ENCODE measurements at places on chromosomes 1 and 21.

DNA sequence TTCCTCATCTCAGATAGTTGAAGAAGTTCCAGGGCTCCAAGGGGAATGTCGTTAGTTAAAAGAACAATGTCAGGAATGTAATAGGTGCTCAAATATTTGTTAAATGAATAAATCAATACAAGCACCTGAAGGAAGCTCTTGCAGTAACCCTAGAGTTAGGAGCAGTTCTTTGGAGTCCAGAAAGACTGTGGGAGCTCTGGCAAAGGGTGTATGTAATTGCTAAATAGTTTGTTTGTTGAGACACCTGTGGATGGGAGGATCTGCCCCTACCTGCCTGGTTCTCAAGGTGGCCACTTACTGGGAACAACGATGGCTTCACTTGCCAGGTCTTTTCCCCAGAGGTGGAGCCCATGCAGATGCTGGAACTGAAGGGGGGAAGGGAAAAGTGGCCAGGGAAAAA lies 27.5 kb upstream of the JUN start:
- DNase-seq: no peak

DNA sequence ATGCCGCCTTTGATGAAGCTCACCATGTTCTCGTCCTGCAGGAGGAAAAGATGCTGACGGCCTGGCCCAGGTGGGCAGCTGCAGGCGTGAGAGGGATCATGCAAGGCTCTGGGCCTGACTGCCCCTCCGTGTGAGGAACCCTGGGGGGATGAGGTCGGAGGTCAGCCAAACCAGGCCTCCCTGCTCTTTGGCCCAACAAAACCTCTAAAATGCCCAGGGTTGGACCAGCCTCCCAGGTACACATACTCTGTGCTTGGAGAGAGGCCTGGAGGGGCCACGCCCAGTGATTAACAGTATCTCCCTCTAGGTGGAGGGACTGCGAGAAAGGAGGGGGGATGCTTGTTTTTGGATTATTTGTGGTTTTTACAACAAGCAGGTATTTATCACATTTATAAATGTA lies 21.1 kb downstream of the TTC39A start:
- no peak for DNase-seq

- DNase-seq: peak; percentile 69
These were observed 506 bp downstream of the JUN start for GRCh38 chr1:58783090-58783992.

DNA sequence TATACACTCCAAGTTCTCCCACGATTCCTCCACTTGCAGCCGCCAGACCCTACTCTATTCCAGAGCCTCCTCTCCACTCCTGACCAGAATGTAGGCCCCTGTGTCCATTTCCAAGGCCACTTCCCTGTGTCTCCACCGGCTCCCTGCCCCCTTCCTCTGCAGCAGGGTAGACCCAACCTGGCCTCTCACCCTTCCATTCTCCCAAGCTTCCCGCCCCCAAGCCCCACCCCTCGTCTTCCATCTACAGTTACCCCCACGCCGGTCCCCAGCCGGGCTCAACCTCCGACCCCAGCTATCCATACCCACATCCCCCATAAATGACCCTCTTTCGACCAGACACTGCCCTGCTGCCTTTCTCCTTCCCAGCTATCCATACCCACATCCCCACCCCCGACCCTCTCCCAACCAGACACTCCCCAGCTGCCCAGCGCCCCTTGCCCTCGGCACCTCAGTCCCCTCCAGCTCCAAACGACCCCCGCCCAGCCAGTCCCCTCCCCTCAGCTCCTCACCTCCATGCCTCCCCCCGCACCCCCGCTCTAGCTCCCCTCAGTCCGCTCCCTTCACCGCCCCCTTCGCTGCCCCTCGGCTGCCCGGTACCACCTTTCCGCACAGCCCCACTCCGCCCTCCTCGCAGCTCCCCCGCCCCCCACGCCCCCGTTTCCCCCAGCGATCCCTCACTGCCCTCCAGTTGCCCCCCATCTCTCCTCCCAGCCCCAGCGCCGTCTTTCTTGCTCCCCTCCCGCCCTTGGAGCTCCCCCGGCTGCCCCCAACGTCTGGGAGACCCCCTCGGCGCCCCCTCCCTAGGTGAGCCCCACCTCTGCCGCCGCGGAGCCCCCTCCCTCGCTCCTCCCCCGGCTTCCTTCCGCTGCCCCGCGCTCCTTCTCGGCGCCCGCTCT lies 670 bp downstream of the RAB3B start:
- DNase-seq: no peak

DNA sequence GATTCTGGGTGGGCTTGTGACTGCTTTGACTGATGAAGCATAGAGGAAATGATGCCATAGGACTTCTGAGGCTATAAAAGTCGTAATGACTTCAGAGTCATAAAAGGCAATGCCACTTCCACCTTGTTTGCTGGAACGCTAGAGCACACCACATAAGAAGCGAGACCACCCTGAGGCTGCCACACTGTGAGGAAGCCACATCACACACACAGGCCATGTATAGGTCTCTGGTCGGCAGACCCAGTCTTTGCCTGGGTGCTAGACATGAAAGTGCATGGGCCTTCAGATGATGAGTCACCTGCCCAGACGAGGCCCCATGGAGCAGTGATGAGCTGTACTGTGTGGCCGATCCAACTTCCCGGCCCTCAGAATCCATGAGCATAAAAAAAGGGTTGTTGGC lies 14.2 kb upstream of the KANK4 start:
- no peak for DNase-seq

GRCh38 chr1:1041873-1042272 lies 22.0 kb downstream of the AGRN start:
- DNase-seq: no peak

DNA sequence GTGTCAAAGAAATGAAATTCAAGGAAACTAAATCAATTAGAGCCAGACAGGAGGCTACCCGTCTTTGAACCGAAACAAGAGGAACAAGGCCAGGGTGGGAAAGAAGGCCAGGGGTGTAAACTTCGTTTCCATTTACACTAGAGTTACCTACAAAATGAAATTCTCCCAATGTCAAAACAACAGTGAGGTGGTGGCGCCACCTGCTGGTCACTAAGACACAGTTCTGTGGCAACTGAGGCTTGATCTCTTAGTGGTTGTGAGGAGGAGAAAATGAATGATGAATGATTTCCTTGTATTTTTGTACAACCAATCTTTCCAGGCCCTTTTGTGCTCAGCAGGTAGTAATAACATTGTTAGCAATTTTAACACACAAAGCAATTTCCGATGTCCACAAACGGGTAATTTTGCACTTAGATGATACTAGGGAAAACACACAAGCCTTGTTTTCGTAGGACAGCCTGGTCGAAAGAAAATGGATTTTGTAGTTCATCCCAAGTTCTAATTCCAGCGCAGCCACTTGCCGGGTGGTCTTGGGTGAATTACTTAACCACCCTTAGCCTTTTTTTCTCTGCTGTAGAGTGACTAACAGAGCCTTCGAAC lies 54.8 kb upstream of the SOD1 start:
- DNase-seq: peak; percentile 61

DNA sequence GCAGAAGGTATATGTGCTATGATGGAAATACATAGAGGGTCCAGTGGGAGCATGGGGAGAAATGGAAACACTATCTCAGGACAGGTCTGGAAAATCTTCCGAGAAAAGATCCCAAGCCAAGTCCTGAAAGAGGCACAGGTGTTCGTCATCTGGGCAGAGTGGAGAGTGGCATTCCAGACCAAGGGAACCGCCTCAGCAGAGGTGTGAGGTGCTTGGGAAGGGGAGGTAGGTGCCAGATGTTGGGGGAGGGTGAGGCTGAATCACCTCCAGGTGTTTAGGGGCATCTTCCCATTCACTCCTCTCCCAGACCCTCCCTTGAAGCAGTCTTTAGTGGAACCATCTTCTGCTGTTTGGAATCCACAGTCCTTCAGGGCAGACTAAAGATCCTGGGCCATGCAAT lies 23.5 kb upstream of the LRRN2 start:
- no peak for DNase-seq

- peak; percentile 98 for DNase-seq
These were observed at the start of gene CRTC2 for GRCh38 chr1:153958111-153958960. Gene CRTC2, minus strand, starts transcription at chr1:153958612. Its CDS starts 115 bp downstream, at chr1:153958497.

DNA sequence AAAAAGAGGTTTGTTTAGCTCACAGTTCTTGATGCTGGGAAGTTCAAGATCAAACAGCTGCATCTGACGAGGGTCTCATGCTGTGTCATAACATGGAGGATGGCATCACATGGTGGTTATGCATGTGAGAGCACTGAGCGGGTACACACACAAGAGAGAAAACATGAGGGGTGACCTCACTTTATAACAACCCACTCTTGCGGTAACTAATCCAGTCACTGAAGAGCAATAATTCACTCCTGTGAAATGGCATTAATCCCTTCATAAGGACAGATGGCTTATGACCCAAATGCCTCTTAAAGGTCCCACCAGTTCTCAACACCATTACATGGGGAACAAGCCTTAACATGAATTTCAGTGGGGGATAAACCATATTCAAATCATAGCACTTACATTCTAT lies 23.2 kb upstream of the CHIT1 start:
- no peak for DNase-seq

DNA sequence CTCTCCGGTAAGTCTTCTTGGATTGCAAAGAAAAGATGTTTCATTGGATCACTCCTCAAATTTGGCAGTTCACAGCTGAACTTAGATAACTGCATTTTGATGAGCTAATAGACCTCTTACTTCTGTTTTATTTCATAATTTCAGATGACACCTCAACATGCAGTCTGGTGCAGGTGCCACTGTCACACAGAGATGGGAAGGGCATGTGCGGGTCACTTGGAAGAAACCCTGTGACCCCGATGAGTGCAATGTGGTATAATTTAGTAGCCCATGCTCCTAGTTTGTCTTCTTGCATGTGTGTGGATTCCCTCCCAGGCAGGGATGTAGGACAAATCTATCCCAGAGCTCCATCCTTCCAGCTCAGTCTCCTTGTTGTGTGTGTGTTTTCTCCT lies 481 bp upstream of the SLAMF1 start:
- DNase-seq: no peak

DNA sequence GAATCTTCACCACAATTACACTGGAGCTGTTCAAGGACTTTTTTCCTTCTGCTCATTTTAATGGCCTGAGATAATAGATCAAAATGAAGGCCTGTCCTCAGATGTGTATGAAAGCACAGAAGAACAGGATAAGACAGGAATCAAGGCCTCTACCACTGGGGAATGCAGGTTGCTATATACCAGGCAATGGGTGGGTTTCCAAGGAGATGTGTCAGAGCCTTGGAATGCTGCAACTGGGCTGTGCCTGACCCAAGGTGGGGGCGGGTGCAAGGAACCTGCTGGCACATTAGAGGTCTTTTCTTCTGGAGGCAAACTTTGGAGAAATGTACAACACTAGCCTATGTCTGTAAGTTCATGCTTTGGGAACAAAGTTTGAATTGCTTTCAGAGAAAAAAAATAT lies 21.7 kb upstream of the LAMC2 start:
- no peak for DNase-seq

- no peak for DNase-seq
These were observed 573 bp downstream of the KLHL21 start for GRCh38 chr1:6601923-6602668.

- no peak for DNase-seq
These were observed 24.5 kb downstream of the KIAA0319L start for GRCh38 chr1:35532497-35533223.

Data from ureter (tissue), 1 donor.